Stimulated activated CD4-positive, alpha-beta T cell treated with anti-CD3 and anti-CD28 coated beads, TNF-alpha, amount 100 ng/mL, for 4 hours (primary cell): ENCODE measurements at places on chromosomes 1 and 21.

GRCh38 chr1:221823561-221823960 lies 81.7 kb upstream of the DUSP10 start:
- DNase-seq, result no peak

DNA sequence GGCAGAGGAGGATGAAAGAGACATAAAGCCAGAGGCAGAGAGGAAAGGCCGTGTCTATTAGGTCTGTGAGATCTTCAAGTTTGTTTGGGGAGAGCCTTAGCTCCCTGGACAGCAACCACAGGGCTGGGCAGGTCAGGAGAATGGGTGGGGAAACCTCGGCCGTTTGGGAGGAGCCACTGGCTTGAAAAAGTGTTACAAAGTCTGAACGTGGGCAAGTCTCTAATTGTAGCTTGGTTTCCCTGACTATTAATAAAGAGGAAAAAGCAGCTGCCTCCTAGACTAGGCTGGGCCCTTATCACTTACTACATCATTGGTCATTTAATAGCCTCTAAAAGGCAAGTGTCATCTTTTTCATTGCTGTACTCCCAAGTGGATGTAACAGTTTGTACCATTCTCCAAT lies at the start of gene CCDC17:
Gene CCDC17, minus strand, starts transcription at position 83 of the 400 bp plus-strand sequence. CDS start 145 bp downstream, outside the sequence.
- no peak for DNase-seq

- DNase-seq, result peak; percentile 22
Measured at GRCh38 chr1:41862384-41863221, 56.1 kb downstream of the HIVEP3 start.

GRCh38 chr21:31203431-31204054 lies 140.5 kb downstream of the TIAM1 start:
- DNase-seq, result no peak

- DNase-seq, result no peak
Measured at GRCh38 chr1:117215733-117216462, 5.2 kb upstream of the VTCN1 start.

DNA sequence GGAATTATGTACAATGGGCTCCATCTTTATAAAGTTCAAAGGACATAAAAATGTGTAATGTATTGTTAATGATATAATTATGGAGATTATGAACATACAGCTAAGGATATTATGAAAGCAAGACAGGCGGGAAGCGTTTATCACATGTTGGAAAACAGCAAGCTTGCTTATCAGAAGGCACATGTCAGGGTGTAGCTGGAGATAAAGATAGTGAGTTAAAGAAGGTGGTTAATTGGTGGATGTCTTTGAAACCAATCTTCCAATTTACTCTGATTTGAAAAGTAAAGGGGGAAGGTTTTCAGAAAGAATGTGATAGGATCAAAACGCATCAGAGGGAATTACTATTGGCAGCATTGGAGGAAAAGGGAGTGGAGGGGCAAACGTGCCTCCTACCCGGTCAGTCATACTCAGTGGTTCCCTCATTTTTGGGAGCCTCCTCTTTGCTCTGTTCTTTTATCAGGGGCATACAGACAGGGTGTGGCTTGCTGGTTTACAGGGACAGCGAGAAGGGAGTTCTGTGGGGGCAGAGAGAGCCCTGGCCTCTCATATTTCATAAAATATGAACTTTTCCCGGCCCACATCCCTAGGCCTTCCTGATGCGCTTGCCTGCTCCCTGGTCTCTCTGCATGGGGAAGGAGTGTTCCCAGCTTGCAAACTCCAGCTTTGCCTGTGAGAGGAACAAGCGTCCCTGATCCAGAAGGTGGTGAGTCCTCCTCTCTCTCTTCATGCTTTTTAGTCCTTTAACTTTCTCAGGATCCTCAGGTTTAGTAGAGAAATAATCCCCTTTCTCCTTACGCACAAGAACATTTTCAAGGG lies 8.0 kb upstream of the SVBP start:
- DNase-seq, result no peak
